ENCODE measurements at places on chromosomes 6 and 20.
A peak's percentile ranks its signal among the peaks of the same experiment; 100 is the strongest.

GRCh38 chr20:50338479-50339391 is 148.1 kb downstream of the CEBPB start:
- DNase-seq: peak; percentile 6

- DNase-seq: no peak
Observed at GRCh38 chr6:162525181-162525580, 202.4 kb downstream of the PRKN start.

- peak; percentile 16 for DNase-seq
Observed at GRCh38 chr6:41846666-41847237, 48.4 kb downstream of the USP49 start.

DNA sequence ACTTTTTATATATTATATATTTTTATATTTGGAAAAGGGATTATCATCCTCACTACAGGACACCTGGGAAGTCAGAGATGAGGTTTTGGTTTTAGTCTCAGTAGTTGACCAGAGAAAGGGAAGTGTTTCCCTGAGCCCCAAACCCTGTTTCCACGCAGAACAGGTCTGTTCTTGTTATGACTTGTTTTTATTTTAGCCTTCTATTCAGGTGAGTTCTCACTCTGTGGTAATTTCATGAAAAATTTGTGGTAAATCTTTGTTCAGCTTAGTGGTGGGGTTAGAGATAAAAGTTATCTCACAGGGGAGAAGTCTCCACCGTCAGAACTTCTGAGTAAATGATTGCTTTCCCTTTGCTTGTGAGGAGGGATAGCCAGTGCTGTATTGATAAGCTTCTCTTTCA is 224.9 kb downstream of the FARS2 start:
- DNase-seq: no peak

DNA sequence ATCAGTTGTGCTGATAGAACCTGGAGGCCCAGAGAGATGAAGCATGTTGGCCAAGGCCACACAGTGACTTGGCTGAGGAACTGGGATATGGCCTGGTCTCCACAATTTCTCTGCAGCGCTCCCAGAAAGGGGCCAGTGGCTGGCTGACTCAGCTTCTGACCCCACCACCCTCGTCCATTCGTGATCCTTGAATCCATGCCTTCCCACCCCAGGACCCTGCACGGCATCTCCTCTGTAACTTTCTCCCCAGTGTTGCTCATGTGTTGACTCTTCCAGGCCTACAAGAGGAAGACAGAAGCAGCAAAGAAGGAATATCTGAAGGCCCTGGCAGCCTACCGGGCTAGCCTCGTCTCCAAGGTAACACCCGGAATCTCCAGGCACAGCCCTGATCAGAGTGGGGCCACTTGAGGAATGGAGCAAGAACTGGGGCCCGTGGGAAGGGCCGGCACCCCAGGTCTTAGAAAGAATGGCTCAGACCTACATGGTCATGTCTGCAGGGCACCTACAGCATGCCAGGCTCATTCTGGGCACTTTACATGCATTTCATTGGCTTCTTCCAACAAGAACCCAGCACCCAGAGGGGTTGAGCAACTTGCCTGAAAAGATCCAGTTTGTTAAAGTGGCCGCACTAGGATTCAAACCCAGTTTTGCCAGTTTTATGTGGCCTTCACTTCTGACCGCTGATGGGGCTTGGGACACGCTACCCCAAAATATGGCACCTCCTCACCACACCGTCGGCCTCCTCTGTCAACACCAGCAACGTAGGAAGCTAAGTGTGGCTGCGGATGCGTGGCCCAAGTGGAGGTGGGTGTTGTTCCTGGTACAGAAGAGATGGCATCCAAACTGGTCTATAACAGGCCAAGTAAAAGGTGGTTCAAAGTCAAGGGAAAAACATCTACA is 122.2 kb downstream of the JPH2 start:
- DNase-seq: no peak

DNA sequence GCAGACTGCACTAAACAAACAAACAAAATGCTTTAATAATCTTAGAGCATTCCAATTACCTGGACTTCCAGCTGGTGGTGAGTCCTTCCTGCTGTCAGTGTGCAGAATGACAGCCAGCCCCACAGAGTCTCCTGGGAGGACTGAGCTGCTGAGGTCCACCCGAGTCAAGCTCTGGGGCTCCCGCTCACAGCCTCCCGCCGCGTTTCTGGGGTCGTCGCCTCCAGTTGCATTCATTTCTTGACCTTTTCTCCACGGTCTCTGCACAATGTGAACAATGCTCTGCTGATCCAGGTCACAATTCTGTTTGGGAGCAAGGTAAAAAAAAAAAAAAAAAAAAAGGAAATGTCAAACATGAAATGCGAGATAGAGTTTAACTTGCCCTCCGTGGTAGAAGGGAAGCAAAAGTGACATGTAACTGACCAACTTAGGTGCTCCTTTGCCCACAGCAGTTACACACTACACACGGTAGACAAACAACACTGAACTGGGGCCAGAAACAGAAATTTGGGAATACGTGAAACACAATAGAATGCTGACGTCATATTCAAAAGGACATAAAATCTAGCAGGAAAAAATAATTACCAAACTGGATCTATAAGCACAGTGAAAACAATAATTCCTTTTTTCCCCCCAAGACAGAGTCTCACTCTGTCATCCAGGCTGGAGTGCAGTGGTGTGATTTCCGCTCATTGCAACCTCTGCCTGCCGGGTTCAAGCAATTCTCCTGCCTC is 464.9 kb downstream of the PRKN start:
- DNase-seq: no peak

DNA sequence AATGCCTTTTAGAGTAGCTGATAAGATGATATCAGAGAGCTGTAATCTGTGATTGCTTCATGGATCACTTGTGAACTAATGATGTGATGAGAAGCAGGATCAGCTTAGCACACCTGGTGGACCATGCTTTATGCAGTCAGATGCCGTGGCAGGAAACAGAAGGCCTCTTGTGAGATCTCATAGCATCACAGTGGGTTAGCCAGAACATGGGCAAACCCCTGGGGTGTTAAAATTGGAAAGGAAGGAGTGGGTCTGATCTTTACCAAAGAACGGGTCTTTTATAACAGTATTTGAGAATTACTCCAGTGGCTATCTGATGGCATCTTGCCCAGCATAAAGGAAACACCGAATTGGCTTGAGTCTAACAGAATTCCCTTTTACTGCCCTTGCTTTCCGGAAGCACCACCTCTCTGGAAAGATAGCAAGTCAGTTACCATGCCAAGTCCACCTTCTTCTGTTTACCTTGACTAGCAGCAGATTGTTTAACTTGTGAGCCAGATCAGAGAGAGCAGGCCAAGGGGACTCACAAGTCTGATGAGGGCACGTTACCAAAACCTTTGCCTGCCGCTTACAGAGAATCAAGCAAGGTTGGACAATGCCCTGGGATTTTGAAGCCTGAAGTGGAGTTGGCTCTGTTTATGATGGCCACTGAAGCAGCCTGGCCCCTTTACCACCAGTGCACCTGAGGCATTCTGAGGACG is 20.9 kb upstream of the SRF start:
- DNase-seq: no peak

Data from stimulated activated CD8-positive, alpha-beta memory T cell treated with anti-CD3 and anti-CD28 coated beads, Interleukin-2, amount 100 ng/mL, for 1 hour (primary cell).